ENCODE measurements at places on chromosomes 12 and 14. TPM values are rescaled to one million over a fixed set of nuclear protein-coding genes. Genes with fewer than 3 reads are reported as not detected.

DNA sequence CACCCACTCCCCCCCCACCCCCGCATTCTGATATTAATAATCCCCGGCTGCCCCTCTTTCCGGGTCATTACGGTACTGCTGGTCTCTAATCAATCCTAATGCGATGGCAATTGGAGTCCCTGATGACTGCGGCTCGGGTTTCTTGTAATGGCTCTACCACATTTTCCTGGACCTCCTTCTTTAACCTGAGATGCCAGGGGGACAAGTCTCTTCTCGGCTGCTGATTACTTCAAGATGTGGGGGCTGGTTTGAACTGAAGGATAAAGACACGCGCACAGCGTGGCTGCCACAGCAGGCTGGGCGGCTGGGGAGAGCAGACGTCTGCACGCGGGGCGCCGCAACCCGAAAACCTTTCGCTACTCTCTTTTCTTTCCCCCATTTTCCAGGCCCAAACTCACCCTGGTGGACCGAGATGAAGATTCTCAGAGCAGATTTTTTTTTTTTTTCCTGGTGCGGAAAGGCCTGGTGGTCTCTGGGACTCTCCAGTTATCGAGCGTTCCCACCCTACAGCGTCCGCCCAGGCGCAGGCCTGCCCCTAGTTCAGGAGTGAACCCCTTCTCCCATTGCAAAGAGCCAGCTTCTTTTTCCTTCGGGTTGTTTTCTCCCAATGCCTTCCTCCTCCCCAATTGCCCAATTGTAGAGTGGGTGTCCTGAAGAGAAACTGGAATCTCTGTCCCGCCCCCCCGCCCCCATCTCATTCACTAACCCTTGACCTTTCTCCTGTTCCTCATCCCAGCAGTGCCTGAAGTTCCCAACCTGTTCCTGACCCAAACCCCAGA, 6.0 kb upstream of the SIX1 start:
- no peak for DNase-seq

DNA sequence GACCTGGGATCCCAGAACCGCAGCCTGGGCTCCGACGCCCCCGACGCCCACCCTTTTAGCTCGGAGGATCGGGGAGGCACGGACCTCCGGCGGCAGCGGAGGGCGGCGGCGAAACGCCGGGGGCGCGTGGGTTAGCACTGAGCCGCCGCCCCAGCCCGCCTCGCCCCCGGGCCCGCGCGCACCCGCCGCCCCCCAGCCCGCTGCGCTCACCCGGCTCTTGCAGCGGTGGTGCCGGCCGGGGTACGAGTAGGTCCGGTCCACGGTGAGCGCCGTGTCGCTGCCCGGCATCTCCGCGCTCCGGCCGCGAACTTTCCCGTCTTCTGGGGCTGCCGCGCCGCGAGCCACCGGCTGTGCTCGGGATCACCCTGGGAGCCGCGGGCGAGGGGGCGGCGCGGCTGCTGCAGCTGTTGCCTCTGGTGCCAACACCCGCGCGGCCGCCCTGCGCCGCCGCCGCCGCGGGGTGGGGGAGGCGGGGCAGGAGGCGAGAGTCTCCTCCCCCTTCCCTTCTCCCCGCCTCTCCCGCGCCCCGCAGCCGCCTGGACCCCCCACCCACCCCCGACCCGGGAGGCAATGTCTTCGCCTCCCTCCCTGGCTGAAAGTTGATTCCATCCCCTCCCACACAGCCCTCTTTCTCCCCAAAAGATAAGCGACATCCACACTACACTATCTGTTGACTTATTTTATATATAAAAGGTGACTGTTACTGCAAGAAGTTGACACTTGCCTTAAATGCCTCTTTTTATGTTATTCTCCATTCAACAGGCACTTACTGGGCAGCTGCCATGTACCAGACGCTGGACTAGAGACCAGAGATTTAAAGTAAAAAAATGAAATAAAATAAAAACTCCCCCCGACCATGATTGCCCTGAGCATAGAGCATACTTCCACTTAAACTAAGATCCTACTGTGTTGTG, at the start of gene TMCC3:
Gene TMCC3 (minus strand): TSS at position 415 of the 914 bp plus-strand sequence. CDS start 127 bp downstream, at position 288.
- DNase-seq: no peak

Gene LRRC43
- not detected for total RNA-seq

GRCh38 chr12:94091624-94092023, 56.8 kb upstream of the PLXNC1 start:
- DNase-seq: no peak

- DNase-seq: no peak
Observed at GRCh38 chr14:77355811-77356210, 21.1 kb downstream of the TMED8 start.

DNA sequence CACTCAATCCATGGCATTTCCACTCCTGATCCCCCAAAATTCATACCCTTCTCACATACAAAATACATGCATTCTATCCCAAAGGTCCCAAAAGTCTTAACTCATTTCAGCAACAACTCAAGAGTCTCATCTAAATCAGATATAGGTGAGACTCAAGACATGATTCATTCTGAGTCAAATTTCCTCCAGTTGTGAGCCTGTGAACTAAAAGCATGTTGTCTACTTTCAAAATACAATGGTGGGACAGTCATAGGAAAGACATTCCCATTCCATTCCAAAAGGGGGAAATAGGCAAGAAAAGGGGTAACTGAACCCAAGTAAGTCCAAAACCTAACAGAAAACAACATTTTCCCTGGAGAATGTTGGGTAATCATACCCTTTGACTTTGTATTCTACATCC, 103.3 kb downstream of the C12orf75 start:
- peak; percentile 77 for DNase-seq

Gene FAM90A1
- not detected for total RNA-seq

GRCh38 chr12:54439521-54440255, 20.6 kb upstream of the ITGA5 start:
- DNase-seq: peak; percentile 76

GRCh38 chr14:33408291-33408690, 469.6 kb downstream of the NPAS3 start:
- no peak for DNase-seq

- DNase-seq: no peak
Observed at GRCh38 chr12:124928912-124929530, 14.6 kb upstream of the UBC start.

DNA sequence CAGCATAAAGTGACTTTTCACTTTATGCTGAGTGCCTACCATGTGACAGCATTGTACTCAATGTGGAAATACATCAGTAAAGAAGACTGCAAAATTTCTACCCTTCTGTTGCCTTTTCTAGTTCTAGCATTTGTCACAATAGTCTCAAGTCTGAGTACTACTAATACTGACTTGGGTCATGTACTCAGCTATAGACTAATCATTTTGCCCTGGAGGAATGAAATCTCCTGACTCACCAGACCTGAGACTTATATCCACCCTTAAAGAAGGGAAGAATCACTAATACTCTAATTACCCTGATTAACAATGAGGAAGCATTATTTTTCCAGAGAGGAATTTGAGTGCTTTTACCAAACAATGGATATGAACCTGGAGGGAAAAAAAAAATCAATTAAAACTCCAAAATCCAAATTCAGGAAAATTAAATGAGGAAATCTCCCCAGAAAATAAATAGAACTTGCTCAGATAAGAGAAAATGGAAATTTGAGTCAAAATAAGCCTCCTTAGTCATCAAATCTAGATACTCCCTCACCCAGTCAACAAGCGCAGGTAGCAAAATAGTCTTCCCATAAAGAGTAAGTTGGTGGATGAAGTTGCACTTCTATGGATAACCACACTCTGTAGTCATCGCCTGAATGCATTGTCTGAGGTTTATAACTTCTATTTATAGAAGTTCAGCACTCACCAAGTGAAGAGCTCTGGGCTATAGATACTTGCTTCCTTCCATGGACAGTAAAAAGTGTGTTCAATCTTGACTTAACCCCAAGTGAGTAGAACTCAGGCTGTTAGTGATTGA, 386.6 kb downstream of the SYT1 start:
- DNase-seq: peak; percentile 33

Gene RFX4
- not detected for total RNA-seq

Gene SERPINA9
- total RNA-seq: not detected

Gene BBOF1
- 2.6 TPM for total RNA-seq

DNA sequence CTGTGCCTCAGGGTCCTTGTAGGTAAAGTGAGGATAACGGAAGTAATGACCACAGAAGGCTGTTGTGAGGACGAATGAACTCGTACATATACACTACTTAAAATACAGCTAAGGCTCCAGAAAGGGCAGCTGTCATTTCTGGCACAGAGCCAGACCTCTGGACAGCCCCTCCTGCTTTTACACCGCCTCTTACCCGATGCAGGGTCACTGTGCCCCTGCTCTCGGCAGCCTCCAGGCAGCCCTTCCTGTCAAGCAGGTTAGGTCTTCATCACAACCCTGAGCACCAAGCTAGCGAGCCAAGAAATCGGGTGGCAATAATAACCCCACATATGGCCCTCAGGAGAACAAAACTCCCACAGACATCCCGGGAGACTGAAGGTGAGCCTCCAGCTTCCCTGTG, 8.5 kb downstream of the TMEM229B start:
- no peak for DNase-seq

Gene STXBP6
- total RNA-seq: 17.2 TPM

Gene KRT72
- total RNA-seq: not detected

DNA sequence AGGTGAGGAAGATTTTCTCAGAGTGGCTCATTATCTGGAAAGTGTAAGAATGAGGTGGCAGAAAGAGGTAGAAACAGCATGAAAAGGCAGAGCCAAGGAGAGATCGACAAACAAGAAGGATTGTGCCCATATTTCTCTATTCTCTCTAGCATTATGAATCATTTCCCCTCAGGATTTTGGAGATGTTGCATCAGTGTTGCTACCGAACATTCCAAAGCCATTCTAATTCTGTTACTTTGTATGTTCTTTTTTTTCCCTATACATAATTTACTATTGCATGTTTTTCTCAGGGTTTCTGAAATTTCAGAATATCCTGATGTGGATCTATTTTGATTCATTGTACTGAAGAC, 61.4 kb downstream of the KICS2 start:
- DNase-seq: peak; percentile 28

DNA sequence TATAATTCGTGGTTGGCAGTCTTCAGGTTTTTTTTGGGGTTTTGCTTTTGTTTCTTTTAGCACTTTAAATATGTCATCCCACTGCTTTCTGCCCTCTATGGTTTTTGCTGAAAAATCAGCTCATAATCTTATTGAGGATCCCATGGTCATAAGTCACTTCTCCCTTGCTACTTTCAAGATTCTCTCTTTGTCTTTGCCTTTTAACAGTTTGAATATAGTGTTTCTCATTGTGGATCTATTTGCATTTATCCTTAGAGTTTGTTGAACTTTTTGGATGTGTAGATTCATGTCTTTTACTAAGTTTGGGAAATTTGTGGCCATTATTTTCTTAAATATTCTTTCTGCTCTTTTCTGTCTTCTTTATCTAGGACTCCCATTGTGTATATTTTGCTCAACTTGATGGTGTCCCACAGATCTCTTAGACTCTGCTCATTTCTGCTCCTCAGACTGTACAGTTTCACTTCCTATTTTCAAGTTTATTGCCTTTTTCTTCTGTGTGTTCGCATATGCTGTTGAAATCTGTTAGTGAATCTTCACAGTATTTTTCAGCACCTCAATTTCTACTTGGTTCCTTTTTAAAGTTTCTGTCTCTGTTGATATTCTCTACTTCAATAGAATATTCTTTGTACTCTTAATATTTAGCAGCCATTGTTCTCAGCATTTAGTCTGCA, 70.8 kb downstream of the WNK1 start:
- DNase-seq: no peak

DNA sequence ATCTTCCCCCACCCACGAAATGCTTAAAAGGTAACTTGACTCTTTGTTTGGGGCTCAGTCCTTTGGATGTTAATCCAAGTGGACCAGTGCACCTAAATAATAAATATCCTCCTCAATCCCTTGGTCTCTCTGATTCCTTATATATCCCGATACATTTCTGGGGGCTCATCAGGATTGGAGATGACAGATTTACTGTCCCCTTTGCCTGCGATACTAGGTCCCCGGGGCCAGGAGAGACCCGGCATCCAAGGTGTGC, 26.3 kb downstream of the KLRK1 start:
- DNase-seq: no peak

Gene SOS2
- total RNA-seq: 14.5 TPM

DNA sequence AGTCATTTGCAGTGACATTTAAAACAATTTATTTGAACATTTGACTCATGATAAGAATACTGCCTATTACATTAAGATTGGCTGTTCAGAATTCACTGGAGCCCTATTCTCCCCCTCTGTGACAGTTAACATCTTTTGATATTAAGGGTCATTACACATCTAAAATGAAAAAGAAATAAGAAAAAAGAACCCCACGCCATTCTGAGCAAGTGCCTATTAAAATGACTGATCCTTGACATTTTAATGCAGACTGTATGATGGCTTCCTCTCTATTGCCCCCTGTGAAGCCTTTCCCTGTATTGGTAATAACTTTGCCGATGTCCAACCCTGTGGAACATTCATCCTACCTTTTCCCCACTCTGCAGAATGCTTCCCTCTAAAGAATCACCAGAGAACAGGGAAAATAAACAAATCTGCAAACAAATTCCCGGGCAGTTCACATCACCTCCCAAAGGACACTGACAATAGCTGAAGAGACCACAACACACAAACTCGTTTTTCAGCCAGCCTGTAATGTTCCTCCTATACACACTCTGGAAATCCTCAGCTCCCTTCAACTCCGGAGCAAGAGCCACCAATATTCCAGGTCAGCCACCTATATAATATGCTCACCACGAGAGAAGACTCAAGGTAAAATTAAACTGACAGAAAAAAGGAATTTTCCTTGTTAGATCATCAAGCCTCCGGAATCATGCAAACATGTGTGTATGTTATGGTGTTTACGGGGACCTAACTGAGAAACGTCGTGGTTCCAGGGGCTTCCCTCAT, 2.1 kb downstream of the NIN start:
- DNase-seq: no peak

DNA sequence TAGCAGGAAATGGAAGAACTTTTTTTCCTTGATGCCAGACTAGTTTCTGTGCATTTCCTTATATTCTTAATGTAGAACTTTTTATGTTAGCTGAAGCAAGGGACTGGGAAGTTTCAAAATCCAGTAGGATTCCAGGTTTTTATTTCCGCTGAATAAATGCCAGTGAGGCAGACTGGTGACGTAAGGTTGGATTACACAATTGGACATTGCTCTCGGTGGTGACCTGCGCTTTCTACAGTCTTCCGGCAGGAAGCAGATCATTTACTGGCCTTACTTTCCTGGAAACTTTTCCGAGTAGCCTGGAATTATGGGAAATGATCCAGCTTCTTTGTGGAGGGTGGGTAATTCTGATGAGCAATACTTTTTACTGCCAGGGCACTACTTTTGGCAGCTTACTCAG, 3.6 kb downstream of the IFT43 start:
- no peak for DNase-seq

Data from HFFc6 (cell line).